ENCODE measurements at places on chromosomes 7 and 10.
A peak's percentile ranks its signal among the peaks of the same experiment; 100 is the strongest.

DNA sequence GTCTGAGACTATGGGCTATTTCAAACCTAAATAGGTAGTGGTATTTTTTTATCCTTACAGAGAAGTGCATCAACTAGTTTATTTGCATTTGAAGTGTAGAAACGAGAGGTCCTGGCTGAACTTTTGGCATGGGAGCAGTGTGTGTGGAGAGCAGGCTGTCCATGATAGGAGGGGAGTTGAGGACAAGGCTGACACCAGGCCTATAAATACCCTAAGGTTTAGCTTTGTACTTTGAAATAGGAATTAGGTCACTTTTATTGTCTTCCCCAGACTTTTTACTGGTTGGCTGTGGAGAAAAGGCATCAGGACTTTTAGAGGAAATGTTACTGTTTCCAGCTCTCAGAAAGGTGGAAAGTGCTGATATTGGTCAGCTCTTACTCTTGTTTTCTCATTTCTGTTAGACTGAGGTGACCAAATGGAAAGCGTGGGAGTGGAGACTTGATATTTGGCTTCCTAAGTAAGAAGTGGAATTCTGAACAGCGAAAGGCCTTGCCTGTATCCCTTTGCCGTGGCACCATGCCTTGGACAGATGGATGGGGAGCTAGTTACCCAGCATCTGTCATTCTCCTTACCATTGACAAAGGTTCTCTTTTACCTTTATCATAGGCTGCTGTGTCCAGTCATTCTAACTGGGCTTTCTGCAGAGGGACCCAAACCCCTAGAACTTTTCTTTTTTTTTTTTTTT lies 46.0 kb downstream of the GBF1 start:
- no peak for DNase-seq

- no peak for DNase-seq
Observed at GRCh38 chr7:2713370-2713769, 25.4 kb downstream of the AMZ1 start.

- DNase-seq: no peak
Observed at GRCh38 chr10:131617113-131617858, 283.5 kb upstream of the PPP2R2D start.

DNA sequence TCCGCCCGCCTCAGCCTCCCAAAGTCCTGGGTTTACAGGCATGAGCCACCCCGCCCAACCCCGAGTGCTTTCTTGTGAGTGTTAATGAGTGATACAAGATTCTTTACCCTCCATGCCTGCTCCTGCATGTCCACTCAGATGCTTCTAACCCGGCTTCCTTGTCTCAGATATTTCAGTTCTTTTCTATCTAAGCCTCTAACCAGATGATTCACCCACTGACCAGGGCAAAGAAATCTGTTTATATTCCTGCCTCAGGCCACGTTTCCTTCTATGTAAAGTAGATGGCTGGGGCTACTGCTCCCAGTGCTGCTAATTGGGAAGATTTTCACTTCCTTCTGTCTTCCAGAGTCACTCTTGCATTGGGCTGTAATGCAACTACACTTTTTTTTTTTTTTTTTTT lies 395.1 kb upstream of the ANKRD30A start:
- DNase-seq: no peak

GRCh38 chr7:106914018-106914607 lies 49.0 kb downstream of the PIK3CG start:
- no peak for DNase-seq

DNA sequence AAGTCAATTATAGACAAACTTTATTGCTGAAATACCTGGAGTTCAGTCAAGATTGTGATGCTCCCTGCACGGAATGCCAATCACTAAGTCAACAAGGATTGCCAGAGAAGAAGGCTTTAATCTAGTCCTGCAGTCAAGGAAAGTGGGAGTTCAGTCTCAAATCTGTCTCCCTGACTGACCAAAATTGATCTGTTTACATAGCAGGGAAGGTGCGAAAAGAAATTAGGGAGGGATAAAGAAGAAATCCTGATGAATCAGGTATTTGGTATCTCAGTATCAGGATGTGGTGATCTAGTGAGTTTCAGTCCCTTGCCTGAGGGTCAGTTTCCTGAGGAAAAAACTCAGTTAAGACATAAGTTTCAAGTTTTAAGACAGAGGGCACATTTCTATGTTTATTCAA lies 2.1 kb upstream of the AKR1D1 start:
- DNase-seq: no peak

- DNase-seq: no peak
Observed at GRCh38 chr7:18893156-18893555, 224.3 kb downstream of the TWIST1 start.

DNA sequence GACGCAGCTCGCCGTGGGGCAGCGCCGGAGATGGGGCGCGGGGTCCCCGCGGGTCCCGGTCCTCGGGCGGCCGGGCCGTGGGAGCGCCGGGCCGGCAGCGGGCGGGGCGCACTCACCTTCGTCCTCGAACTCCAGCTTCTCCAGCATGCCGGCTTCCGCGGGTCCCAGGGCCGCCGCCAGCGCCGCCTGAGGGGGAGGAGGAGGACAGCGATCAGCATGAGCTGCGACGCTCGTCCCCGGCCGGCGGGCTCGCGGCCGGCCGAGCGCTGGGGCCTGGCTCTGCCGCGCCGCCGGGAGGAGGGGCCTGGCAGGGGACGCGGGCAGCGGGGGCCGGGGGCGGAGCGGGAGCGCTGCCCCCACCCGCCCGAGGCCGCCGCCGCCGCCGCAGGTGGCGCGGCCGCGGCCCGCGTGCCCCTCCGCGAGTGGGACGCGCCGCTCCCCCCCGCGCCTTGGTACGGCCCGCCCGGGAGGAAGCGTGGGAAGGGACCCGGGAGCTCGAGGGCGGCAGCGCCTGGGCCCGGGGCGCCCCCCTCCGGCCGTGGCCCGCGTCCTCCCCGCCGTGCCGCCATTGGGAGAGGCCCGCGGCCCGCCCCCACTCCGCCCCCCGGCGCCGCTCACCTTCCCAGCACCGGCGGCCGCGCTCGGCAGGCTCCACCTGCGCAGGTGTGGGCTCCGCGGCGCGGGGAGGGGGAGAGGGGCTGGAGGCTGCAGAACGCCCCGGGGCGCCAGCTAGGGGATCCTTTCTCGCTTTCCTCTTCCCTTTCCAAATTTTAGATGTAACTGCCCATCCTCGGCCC lies 112.5 kb upstream of the RHEB start:
- DNase-seq: peak; percentile 95

- DNase-seq: no peak
Observed at GRCh38 chr7:135859538-135859937, 110.9 kb upstream of the FAM180A start.

DNA sequence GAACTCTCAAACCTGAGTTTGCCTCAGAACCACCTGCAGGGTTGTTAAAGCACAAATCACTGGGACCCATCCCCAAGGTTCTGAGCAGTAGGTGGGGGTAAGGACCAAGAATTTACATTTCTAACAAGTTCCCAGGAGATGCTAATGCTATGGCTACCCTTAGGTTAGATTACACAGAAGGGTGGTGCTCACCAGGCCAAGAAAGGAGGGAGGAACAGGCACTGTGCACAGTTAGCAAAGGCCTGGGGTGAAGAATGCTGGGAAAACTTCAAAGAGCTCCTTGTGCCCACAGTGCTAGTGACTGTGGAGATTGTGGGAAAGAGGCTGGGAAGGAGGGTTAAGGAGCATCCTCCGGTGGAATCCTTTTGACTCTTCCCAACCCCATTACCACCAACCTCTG lies 8.7 kb upstream of the PRSS2 start:
- DNase-seq: no peak

GRCh38 chr7:129225206-129225930 lies 538 bp downstream of the AHCYL2 start:
- peak; percentile 57 for DNase-seq

- DNase-seq: no peak
Observed at GRCh38 chr7:77747178-77747577, 50.9 kb downstream of the RSBN1L start.

- peak; percentile 69 for DNase-seq
Observed at GRCh38 chr7:151432658-151433521, 7.1 kb downstream of the CRYGN start.

- DNase-seq: no peak
Observed at GRCh38 chr10:96978621-96979154, 146.6 kb downstream of the LCOR start.

DNA sequence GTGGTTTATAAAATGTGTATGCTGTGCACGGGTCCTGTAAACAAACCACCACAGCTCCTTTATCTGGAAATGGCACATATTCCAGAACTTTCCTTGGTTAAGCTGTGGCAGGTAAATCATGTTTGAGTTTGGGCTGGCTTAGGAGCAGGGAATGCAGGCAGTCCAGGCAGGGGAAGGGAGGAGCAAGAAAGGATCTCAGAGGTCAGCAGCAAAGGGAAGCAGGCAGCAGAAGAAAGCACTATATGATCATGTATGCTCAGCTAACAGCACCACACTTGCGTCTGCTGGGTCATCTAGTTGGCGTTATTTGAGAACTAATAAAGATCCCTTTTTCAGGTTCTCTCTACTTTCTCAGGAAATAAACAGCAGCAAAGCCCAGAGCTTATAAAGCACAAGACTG lies 7.8 kb downstream of the ICA1 start:
- no peak for DNase-seq

GRCh38 chr7:48170506-48170905 lies 752 bp upstream of the ABCA13 start:
- no peak for DNase-seq

- no peak for DNase-seq
Observed at GRCh38 chr10:127034034-127034633, 128.9 kb downstream of the DOCK1 start.

GRCh38 chr10:113340282-113340681 lies 212.6 kb upstream of the HABP2 start:
- DNase-seq: no peak

GRCh38 chr7:32618470-32618869 lies 123.2 kb downstream of the AVL9 start:
- no peak for DNase-seq

- DNase-seq: no peak
Observed at GRCh38 chr10:113187063-113187777, 237.2 kb downstream of the TCF7L2 start.

DNA sequence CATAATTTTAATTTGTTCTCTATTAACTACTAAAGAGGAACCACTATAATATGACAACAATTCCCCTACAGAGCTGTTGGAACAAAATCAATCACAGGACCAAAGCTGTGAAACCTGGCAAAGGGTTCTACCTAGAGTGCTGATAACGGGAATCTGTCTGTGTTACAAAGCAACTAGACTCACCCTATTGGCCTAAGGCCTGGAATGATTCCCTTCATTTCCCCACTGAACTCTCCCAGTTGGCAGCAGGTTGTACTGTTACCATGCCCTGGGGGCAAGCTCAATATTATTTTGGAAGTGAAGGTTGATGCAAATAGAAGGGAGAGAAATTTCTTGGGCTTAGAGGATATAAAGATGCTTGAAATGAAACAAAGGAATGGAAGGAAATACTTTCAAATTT lies 81.8 kb downstream of the SEMA3A start:
- no peak for DNase-seq

- no peak for DNase-seq
Observed at GRCh38 chr10:117366741-117367140, 8.5 kb downstream of the PDZD8 start.

DNA sequence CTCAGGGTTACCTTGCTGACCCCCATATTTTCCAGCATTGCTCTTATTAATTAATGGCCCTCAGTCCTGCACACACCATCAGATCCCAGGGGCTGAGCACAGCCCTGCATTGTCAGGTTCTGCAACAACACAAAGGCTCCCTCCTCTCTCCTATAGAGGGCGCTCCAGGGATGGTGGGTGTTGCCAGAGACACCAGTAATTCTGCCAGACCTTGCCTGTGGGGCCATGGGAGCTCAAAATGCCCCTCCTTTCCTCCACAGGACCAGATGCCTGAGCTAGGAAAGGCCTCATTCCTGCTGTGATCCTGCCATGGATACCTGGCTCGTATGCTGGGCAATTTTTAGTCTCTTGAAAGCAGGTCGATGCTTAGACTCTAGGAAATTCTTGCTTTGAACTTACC lies 42.8 kb upstream of the PRSS58 start:
- peak; percentile 47 for DNase-seq

- DNase-seq: no peak
Observed at GRCh38 chr10:113825791-113826190, 28.1 kb downstream of the DCLRE1A start.

GRCh38 chr10:128462844-128463243 lies 336.6 kb upstream of the MKI67 start:
- no peak for DNase-seq

DNA sequence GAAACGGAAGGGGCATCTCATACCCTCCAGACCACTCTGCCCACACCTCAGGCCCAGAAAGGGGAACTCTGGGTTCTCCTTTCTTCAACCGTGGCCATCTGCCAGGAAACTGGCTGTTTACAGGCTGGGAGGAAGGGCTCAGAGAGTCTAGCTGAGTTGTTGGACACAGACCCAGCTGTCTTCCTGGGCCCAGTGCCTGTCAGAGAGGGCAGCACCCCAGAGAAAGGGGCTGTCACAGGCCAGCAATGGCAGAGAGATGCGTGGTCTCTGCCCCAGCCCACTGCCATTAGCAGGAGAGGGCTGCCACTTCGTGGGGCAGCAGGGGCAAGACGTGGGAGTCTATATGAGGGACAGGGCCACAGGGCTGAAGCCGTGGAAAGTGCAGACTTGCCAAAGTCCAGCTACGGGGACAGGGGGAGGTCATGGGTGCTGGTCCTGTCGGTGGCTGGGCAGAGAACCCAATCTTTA lies 11.0 kb downstream of the GRID1 start:
- DNase-seq: no peak

- DNase-seq: no peak
Observed at GRCh38 chr7:39952803-39953202, 2.7 kb downstream of the CDK13 start.

- no peak for DNase-seq
Observed at GRCh38 chr10:14751014-14751896, 23.4 kb downstream of the FAM107B start.

- DNase-seq: peak; percentile 50
Observed at GRCh38 chr10:97427571-97428179, 1.7 kb downstream of the PGAM1 start.

GRCh38 chr10:119206603-119207365 lies 587 bp upstream of the GRK5 start:
- DNase-seq: peak; percentile 76

- no peak for DNase-seq
Observed at GRCh38 chr10:30820261-30820991, 190.9 kb upstream of the LYZL2 start.

GRCh38 chr10:92967641-92968040 lies 93.0 kb upstream of the CYP26C1 start:
- no peak for DNase-seq

GRCh38 chr10:8050556-8051108 lies 3.9 kb upstream of the GATA3 start:
- DNase-seq: no peak

GRCh38 chr7:3187444-3188040 lies 113.5 kb upstream of the SDK1 start:
- no peak for DNase-seq

- no peak for DNase-seq
Observed at GRCh38 chr7:63968629-63969028, 30.0 kb upstream of the ZNF722 start.

- DNase-seq: no peak
Observed at GRCh38 chr10:49484486-49485235, 54.3 kb downstream of the ERCC6 start.

- no peak for DNase-seq
Observed at GRCh38 chr7:148912151-148912550, 28.1 kb upstream of the EZH2 start.

All from CD4-positive, alpha-beta T cell treated with Interleukin-12 subunit alpha and Interleukin-12 subunit beta, for 1 hour (primary cell).